Activated T-helper 2 cell treated with anti-CD3 and anti-CD28 coated beads, Interferon-gamma antibody, Interleukin-2, Interleukin-4, amounts not matched to agents 10 μg/mL and 5 μg/mL and 100 μg/mL, durations not matched to agents 14 hours and 24 hours and 36 hours (primary cell): ENCODE measurements at places on chromosomes 16 and 17. TPM values are rescaled to one million over a fixed set of nuclear protein-coding genes. Genes with fewer than 3 reads are reported as not detected.

Gene ERCC4
- total RNA-seq = 11.9 and 13.3 TPM in 2 replicates

DNA sequence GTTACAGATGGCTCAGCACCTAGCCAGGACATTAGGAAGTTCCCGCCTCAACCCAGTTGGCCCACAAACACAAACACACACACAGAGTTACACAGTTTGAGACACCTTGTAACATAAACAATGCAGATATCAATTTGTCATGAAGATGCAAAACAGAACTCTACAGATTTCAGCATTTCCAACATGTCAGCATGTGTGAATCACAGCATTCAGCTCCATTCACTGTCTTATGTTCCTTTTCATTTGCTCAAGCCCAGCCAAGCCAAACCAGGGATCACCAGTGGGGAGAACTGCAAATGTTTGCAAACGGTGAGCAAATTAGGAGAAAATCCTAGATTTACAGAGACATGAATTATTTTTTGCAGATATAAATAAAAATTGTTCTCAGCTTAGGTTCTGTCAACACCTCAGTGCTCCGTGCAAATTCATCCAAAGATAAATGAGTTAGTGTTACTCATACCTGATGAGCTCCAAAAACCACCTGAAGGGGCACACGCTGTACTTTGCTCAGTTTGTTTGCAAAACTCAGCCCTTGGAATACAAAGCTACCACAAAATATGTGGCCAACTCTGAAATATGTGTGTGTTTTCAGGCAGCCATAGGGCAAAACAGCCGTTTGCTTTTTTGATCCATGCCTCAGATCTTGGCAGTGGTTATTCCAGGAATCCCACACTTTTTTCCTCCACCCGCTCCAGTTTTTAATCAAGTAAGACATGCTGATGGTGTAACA is 16.3 kb upstream of the COX10 start:
- DNase-seq = no peak

GRCh38 chr16:68332411-68333121 is 21.7 kb downstream of the PRMT7 start:
- DNase-seq = no peak

Gene PLK1
- total RNA-seq = 71.6 and 75.3 TPM in 2 replicates

Gene TRAF4
- 125 and 129 TPM in 2 replicates for total RNA-seq

GRCh38 chr16:85056211-85056748 is 28.7 kb downstream of the KIAA0513 start:
- DNase-seq = no peak
